Activated CD4-positive, alpha-beta T cell treated with anti-CD3 and anti-CD28 coated beads, Interleukin-10, Interleukin-2, amounts not matched to agents 100 ng/mL and 50 ng/mL, durations not matched to agents 16 hours and 8 hours (primary cell): ENCODE measurements at places on chromosomes 7 and 10.

DNA sequence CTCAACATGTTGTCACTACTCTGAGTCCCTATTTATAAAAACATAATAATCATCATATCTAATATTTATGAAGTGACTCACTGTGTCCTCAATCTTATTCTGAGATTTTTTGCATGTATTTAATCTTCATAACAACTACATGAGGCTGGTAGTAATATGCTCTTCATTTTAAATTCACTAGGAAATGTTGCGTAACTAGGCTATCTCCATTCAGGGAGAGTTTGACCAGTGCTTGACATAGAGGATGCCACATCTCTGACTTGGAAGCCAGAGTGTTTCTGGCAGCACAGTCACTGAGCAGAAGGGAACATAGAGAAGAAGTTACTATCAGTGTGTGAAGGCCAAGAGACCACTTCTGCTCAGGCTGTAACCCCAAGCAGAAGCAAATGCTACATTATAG, 88.9 kb downstream of the FAM13C start:
- no peak for DNase-seq

DNA sequence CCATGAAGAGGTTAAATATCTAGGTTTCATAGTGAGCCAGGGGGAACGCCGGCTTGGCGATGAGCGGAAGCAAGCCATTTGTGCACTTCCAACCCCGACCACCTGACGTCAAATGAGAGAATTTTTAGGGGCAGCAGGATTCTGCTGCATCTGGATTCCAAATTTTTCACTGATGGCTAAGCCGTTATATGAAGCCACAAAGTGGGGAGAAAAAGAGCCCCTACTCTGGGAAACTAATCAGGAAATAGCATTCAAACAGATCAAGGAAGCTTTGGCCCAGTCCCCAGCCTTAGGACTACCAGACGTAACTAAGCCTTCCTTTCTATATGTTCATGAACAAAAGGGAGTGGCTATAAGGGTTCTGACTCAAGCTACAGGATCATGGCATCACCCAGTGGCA, 12.9 kb upstream of the ADCK2 start:
- no peak for DNase-seq

DNA sequence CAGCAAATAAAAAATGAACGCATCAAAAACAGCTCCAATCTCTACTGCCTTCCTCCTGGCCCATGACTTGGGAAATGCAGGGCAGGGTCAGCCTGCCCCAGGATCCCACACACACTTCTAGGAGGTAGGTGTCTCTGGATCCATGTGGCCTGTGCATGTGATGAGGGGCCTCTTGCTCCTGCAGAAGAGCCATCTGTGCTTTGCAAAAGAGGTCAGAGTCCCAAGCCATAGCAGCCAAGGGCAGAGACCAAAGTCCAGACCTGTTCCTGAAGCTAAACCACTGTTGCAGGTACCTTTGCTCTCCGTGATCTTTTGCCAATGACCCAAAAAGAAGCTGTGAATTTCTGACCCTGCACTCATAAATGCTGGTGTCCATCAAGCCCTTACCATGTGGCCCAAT, 57.1 kb downstream of the KCNMA1 start:
- DNase-seq = no peak

DNA sequence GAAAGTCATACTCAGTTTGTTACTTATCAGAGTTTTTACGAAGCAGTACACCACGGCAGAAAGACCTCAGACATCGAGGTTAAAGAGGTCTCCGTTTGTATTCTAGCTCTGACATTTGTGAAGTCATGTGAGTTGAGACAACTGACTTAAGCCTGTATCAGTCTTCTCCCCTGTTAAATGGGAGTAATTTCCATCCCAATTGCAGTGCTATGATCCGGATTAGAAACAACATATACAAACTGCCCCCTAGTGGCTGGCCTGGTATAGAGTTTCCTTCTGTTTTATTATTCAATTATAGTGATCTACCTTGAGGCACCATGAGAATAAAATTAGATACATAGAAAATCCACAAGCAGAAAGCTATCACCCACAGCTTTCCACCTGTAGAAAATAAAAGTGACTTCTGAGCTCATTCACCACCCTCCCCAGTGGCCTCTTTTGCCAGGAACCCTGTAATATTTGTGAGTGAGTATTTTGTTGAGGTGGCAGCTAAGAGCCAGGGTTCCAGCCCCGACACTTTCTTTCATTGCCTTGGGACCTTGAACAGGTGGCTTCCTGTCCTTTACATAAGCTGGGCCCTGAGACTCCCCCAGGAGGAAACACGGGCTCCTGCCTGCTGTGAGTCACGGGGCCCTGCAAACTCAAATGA, 607.2 kb upstream of the MGMT start:
- peak; percentile 38 for DNase-seq

- no peak for DNase-seq
These were observed 8.9 kb downstream of the PNLIP start for GRCh38 chr10:116554628-116555027.

GRCh38 chr7:21361413-21362125, 66.3 kb upstream of the SP4 start:
- no peak for DNase-seq

- DNase-seq = no peak
These were observed 304.5 kb upstream of the FZD8 start for GRCh38 chr10:35946556-35946955.

- DNase-seq = no peak
These were observed 33.6 kb downstream of the MBL2 start for GRCh38 chr10:52738951-52739350.

DNA sequence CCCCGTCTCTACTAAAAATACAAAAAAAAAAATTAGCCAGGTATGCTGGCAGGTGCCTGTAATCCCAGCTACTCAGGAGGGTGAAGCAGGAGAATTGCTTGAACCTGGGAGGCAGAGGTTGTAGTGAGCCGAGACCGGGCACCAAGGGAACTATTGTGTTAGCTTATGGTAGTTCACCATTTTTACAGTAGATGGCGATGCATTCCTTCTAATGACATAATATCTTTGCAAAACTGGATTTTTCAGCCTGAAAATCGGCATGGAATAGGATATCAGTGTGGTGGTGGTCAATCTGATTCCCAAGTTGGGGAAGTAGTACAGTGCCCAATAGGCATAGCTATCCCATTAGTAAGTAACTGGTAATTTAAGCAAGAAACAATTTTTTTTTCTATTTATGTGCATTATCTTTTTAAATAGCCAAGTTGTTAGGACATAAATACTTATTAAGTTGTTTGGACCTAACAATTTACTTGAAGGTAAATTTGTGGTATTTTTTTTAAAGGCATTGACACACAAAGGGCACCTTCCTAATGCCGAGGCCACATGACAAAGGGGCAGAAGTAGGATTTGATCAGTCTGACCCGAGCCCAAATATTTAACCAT, 17.6 kb upstream of the IMPDH1 start:
- DNase-seq = peak; percentile 64

DNA sequence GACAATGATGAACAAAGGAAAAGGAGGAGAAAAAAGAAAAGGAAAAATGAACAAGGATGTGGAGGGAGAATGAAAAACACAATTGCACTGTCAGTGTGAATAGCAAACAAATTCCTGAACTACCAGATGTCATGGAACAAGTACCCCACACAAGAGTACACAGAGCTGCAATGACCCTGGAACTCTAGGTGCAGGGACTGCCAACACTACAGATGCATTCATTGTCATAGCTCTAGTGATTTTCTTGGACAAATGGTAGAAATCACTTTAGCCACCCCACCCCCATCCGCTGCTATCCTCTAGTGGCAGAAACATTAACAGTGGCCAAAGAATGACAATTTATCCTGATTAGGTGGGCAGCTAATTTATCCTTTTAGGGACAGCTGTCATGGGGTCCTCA, 3.1 kb downstream of the RNF133 start:
- no peak for DNase-seq

- peak; percentile 63 for DNase-seq
These were observed 75.8 kb downstream of the C1GALT1 start for GRCh38 chr7:7257899-7258692.

DNA sequence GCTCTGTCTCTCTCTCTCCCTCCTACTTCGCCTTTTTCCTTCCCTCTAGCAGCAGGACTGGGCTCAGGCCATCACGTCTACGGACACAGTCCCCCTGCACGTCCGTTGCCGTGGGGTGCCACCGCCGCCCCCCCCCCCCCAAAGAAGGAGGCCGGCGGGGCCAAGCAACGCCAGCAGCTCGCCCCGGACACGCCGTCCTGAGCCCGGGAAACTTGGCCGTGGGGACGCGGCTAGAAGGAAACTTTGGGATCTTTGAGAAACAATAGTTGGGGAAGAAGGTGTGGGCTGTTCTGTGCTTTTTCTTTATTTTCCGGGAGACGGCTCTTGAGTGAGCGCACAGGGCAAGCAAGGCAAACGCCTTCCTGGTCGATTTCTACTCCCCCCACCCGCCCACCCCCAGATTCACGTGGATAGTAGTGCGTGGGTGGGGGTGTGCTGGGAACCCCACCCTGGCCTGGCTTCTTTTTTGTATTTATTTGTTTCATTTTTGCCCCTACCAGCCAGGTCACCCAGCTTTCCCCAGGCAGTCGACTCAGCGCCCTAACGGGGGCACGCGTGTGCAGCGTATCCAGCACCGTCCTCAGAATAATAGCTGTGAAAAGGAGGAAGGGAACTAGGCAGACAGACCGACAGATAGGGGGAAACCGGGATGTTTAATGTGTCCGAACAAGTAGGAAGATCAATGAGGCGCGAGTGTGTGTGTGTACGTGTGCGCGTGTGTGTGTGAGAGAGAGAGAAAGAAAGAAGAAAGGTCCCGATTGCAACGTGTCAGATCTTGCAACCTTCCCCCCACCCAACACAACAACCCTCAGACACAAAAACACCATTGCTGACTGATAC, 1.4 kb downstream of the MXI1 start:
- DNase-seq = peak; percentile 48

DNA sequence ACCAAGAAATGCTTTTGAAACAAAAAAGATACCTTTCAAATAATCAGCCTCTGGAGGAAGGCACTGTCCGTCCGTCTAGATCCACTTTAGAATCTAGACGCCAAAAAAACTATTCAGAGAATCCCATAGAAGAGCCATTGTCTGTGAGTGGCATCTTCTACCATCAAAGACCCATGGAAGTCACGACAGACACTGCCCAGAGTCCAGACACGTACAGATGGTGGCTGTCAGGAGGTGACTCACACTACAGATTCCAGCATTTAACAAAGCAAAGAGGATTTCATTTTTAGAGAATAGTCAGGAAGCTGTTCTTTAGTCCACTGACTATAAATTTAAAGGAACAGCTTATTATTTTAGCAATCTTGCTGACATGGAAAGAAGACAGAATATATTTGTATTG, 11.7 kb downstream of the C1QL3 start:
- no peak for DNase-seq

GRCh38 chr10:84727398-84727797, 399.0 kb downstream of the CCSER2 start:
- DNase-seq = no peak

DNA sequence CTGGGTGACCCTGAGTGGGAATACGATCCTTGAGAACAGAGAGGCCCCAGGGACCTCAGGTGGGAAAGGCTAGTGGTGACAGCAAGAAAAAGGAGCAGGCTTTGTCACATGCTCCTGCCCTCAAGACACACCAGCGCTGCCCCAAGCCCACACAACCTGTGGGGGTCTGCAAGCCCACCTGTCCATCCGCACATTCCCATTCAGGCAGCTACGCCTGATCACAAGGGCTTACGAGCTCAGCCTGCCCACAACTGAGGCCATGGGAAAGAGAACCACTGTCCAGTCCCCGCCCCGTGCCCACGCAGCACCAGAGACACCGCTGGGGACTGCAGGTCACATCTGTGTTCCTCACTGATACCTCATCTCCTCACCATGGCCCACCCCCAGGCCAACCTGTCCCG, 26.7 kb downstream of the EBF3 start:
- no peak for DNase-seq

DNA sequence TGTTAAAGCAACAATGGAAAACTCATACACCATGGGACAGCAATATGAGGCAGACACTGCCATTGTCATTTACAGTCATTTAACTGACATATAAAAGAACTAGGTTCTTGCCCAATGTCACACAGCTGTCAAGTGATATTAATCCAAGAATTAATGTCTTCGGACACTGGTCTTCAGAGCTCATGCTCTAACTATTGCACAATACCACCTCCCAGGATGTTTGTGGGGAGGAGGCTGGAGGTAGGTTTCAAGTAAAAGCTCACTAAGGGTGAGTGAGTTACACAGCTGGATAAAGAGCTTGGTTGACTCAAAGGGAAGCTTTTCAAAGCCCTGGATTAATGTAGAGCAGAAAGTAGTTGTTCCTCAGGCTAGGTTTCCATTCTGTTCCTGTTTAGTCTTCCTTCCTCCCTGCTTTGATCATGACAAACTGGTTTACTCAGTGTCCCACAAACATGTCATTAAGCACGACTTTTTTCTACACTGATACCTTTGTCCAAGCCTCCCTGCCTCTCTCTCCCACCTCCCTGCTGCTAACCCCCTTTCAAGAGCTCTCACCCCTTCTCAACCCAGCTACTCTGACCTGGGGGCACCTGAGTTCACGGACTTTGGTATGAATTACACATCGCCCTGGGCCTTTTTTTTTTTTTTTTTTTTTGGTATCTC, 987 bp upstream of the EXOC6 start:
- peak; percentile 16 for DNase-seq

- DNase-seq = no peak
These were observed 242.5 kb downstream of the VTI1A start for GRCh38 chr10:112689327-112690072.

GRCh38 chr10:96288151-96288621, 16.0 kb upstream of the DNTT start:
- no peak for DNase-seq

- DNase-seq = no peak
These were observed 9.3 kb downstream of the ZC3HAV1L start for GRCh38 chr7:139026551-139026950.

DNA sequence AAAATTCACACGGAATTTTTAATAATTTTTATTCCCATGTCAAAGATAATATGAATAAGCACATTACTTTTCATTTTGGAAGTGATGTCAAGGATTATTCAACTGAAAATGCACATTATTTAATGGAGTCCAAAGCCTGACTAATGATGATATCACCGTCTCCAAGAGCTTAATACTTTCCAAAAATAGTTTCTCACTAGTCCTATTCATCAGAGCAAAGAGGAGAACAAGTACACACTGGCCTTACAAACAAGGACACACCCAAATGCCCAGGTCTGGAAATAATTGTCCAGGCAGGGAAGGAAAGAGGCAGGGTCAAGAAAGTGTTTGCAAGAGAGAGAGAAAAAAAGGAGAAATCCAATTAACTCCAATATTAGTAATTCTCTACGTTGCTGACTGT, 216.8 kb upstream of the CCDC6 start:
- DNase-seq = no peak

DNA sequence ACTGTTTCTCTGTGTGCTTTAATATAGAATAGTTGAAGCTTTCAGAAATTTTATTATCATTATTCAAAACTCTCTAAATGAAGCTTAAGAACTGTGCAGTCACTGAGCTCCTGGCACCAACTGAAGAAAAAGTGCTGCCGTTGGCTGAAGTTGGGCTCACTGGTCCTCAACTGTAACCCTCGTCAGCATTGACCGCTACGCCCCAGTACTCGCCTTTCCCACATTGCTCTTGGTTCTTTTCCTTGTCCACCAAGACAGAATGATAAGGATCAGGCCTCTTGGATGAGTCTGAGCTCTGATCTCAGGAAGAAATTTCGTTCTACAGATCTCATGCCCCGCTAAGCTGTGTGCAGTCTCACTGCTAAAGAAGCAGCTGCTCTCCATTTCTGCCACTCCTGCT, 7.9 kb upstream of the TAF3 start:
- no peak for DNase-seq

GRCh38 chr10:88292185-88292514, 291.0 kb downstream of the RNLS start:
- DNase-seq = no peak

GRCh38 chr10:20593649-20594048, 303.5 kb downstream of the NEBL start:
- DNase-seq = no peak

- DNase-seq = no peak
These were observed 82.4 kb downstream of the EBF3 start for GRCh38 chr10:129881641-129882040.
